ENCODE measurements at places on chromosomes 2 and 18.

- DNase-seq = peak; percentile 30
Observed at GRCh38 chr2:54722641-54723040, 821 bp upstream of the EML6 start.

DNA sequence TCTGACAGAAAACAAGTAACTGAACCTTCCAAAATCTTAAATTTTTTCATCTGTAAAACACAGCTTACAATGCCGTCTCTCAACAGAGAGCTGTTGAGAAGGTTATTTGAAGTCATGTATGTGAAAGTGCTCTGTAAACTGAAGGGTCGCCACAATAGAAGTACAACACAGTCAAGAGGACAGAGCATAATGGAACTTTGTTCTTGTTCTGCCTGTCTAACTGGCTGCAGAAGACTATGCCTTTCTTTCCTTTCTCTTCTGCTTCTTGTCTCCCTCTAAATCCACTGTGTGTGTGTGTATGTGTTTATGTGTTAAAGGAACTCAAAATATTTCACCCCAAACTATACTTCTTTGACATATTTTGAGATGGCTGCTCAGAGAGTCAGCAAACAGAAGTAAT is 365.8 kb upstream of the RND3 start:
- no peak for DNase-seq

DNA sequence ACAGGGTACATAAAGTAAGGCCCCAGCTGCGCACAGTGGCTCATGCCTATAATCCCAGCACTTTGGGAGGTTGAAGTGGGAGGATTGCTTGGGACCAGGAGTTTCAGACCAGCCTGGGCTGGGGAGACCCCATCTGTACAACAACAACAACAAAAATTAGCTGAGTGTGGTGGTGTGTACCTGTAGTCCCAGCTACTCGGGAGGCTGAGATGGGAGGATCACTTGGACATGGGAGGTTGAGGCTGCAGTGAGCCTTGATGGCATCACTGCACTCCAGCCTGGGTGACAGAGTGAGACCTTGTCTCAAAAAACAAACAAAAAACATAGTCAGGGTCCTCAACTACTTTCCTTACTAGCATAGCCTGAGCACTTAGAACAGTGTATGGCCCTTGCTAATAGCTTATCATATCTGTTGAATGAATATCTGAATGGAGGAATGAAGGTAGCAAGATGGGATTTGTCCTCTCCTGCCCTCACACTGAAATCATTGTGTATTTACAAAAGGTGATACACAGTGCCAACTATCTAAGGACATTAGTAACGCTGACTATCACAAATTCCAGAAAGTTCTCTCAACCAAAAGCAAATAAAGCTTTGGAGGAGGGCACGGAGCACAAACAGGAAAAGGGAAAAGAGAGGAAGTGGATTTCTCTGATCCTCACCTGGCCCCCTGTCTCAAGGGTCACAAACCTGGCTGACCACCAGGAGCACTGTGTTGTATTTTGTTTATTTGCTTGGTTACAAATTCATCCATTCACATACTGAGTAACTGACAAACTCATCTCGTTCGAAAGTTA is 38.1 kb downstream of the L3MBTL4 start:
- DNase-seq = no peak

DNA sequence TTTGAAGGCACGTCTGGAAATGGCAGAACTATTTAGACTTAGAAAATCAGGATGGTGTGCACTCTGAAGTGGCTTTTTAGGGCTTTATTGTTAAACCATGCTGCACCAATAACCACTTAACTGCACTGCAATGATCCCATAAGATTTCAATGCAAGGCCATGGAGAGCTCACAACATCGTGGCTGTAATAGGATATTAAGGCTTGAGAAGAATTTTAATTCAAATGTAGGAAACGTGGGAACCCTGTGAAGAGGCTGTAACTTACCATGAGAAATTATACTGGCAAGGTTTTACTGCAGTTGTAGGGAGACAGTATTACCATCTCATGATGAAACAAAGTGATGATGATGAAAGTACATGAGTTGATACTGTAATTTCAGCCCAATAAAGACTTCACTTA is 242.5 kb downstream of the AFF3 start:
- DNase-seq = no peak

- peak; percentile 70 for DNase-seq
Observed at GRCh38 chr2:200765139-200765951, 46.4 kb upstream of the BZW1 start.

DNA sequence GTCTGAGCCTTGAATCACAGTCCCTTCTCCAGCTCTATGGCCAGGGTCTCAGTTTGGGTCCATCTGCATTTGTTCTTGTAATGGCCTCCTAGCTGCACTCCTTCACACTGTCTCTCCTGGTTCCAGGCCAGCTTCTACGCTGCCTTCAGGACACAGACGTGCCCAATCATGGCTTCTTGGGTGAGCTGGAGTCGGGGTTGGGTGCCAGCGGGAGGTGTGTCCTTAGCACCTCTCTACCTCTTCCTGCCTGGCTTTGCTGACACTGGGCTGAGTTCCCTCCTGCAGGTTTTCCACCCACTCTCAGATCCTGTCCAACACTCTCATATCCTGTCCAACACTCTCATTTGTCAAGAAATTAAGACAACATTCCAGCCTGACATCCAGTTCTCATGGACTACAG is 9.6 kb downstream of the TRPM8 start:
- no peak for DNase-seq

GRCh38 chr2:173231042-173231441 is 123.6 kb upstream of the CDCA7 start:
- DNase-seq = no peak

- DNase-seq = no peak
Observed at GRCh38 chr2:178949584-178949983, 100.4 kb downstream of the CCDC141 start.

DNA sequence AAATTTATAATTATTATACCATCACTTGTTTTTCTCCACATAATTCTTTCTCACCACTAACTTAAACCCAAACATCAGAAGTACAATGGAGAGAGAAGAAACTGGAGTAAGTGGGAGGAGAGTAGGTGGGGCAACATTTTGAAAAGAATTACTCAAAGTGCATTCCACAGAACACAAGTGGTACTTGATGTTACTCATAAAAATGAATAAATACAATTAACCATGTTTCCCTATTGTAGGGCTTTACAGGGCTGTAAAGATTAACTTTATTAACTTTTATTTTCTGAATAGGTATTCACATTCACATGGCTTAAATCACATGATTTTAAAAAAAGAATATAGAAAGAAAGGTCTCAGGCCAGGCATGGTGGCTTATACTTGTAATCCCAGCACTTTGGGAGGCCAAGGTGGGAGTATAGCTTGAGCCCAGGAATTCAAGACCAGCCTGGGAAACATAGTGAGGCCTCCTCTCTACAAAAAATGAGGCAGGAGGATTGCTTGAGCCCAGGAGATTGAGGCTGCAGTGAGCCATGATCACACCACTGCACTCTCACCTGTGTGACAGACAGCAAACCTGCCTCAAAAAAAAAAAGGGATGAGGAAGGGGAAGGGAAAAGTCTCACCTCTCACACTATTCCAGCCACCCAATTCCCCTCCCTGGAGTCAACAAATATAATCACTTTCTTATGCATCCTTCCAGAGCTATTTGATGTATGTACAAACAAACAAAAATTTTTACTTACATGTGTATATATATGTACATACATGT is 47.1 kb downstream of the KCNG3 start:
- no peak for DNase-seq

GRCh38 chr2:12330916-12331315 is 385.8 kb upstream of the TRIB2 start:
- no peak for DNase-seq

GRCh38 chr2:37851428-37851827 is 73.7 kb upstream of the RMDN2 start:
- no peak for DNase-seq

GRCh38 chr18:10860928-10861327 is 288.4 kb downstream of the PIEZO2 start:
- DNase-seq = no peak

- DNase-seq = no peak
Observed at GRCh38 chr2:111898703-111899514, 502 bp downstream of the MERTK start.

DNA sequence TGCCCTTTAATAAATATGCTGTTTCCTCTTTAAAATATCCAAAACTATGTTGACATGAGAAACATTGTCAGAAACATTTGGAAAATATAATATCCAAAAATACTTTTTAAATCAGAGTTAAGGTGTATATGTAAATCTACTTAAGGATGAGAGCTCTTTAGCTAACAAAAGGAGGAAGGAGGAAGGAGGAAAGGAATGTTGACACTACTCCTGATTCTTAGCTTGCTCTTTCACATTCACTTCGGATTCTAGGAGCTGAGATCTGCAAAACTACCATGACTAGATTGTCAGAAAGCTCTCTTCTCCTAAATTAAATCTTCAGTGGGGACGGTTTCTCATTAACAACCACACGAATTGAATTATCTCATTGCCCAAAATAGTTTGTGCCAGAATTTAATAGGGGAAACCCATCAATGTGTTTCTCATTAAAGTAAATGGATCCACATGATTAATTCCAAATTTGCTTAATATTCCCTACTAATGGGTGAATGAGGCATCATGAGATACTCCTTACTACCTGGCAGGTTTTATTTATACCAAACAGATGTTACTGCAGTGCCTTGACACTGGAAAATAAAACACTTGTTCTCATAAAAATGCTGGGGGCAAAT is 509.1 kb downstream of the MBD2 start:
- no peak for DNase-seq

- no peak for DNase-seq
Observed at GRCh38 chr2:227996366-227996765, 124.9 kb downstream of the DAW1 start.

DNA sequence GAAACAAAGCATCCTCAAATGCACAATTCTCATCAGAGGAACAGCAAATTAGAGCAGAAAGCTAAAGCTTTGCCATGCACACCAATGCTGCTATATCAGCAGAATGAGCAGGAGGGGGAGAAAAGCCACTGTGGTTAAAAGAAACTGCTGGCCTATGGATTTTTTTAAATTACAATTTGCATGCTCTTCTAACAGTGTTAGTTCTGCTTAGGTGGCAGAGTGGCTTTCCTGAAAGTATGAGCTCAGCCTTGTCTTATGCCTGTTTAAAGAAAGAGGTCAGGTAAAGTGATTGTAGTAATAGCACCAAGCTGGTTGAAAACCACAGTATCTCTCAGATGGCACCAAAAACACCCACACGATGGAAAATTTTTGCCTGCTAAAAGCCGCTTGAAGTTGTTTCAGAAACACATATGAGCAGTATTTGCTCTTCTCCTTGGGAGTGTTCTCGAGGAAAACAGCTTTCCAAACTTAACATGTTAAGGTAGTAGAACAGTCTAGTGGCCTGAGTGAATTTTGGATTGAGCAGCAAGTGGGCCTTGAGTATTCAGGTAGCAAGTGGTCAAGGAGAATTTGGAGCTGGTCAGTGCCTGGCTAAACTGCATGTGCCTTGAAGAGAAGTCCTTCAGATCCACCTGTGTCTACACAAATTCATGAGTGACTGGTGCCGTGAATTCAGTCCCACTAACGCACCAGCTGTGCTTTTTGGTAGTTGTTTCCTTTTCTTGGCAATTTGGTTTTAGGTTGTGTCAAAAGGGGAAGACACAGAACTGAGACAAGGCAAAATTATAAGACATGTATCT is 19.6 kb upstream of the NDUFV2 start:
- DNase-seq = no peak

DNA sequence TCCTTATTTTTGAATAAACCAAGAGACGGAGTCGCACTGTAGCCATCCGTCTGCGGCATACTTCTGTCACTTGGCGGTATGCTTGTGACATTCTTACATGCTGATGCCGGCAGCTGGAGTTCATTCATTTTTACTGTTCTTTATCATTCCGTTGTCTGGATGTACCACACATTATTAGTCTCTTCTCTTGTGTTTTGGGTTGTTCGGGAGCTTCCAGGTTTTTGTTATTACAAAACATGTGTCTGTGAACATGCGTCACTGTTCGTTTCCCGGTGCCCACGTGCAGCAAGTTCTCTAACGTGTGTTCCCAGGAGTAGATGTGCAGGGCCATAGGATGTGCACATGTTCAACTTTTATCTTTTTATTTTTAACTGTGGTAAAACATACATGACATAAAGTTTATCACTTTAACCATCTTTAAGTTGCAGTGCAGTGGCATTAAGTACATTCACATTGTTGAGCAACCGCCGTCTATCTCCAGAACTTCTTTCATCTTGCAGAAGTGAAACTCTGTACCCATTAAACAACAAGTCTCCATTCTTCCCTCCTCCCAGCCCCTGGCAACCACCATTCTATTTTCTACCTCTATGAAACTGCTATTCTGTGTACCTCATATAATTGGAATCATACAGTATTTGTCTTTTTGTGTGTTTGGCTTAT is 40.1 kb downstream of the MTCL1 start:
- DNase-seq = no peak

GRCh38 chr2:241188361-241189092 is at the start of gene ANO7:
Gene ANO7 (plus strand): TSS chr2:241188677. CDS start chr2:241190064, 1,387 bp downstream.
- DNase-seq = no peak

DNA sequence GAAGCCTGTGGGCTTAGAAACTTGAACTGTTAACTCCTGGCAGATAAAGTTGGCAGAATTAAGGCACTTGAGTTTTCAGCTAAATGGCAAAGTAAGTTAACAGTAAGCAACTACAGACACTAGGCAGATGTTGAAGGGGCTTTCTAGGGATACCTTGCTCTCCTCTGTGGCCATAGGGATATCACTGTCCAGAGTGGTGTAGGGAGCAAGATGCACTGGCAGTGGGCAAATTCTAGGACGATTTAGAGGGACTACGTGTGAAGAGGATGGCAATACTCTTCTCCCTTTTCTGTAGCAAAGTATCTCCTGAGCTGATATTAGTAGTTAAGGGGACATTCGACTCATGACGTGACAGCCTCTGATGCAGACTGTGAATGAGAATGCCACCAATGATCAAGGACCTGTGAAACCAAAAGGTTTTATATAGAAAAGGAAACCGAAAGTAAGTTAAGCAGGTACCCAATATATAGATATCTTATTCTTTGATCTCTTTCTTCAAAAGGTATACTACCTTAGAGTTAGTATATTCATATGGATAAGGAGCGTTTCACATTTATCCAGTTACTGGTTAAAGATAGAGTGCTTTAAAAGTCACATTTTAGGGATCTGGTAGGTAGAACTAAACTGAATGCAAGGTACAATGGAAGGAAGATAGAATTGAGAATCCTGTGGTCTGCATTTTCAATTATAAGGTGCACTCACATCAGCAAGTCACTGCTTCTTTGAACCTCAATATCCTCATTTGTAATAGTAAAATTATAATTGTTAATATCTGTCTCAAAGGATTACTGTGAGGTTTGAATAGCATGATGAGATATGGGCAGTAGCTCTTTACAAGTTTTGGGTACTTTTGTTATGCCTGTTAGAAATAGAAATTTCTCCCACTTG is 106.4 kb downstream of the KCNH7 start:
- no peak for DNase-seq

DNA sequence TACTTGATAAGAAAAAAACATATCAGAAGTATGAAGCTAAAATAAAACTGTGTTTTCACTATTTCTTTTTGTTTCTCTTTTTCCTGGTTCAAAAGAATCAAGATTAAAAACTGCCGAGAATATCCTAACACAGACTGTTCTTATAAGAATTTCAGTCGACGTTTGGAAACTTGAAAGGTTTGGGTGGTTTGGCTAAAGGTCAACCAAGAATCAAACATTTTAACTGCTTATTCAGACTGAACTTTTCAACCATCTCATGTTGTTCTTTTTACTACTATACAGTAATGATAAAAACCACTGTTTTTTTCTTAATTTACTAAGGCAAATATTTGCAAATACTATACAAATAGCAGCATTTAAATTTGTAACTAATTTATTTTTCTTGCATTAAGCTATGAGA is 308.5 kb upstream of the TFPI start:
- no peak for DNase-seq

All from T1000 (cell line).